ENCODE measurements at places on chromosomes 3 and 15. TPM values are rescaled to one million over a fixed set of nuclear protein-coding genes. Genes with fewer than 3 reads are reported as not detected.
A peak's percentile ranks its signal among the peaks of the same experiment; 100 is the strongest.

GRCh38 chr3:183122257-183122932, 23.1 kb upstream of the MCCC1 start:
- peak; percentile 54 for DNase-seq

- no peak for DNase-seq
Measured at GRCh38 chr15:62940093-62940754, 102.3 kb upstream of the TPM1 start.

DNA sequence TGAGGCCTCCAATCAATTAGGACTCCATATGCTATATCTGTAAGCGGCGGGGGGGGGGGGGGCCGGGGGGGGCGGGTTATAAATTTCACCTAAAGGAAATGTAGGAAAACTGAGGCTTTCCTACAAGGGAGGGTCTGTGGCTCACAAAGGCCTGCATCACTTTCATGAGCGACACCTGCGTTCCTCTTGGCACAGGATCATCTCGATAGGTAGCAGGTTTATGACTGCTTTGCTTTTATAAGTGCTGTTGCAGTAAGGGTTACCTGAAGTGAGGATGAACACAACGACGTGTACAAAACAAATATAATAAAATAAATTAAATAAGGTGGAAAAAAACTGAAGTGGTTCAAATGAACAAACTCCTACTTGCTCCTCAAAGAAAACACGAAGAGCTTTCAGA, 194.3 kb downstream of the FOXP1 start:
- no peak for DNase-seq

GRCh38 chr3:13093687-13094086, 20.5 kb upstream of the IQSEC1 start:
- no peak for DNase-seq

GRCh38 chr3:128190501-128190900, 37.2 kb downstream of the EEFSEC start:
- no peak for DNase-seq

- no peak for DNase-seq
Measured at GRCh38 chr3:72950372-72950771, 46.2 kb upstream of the PPP4R2 start.

DNA sequence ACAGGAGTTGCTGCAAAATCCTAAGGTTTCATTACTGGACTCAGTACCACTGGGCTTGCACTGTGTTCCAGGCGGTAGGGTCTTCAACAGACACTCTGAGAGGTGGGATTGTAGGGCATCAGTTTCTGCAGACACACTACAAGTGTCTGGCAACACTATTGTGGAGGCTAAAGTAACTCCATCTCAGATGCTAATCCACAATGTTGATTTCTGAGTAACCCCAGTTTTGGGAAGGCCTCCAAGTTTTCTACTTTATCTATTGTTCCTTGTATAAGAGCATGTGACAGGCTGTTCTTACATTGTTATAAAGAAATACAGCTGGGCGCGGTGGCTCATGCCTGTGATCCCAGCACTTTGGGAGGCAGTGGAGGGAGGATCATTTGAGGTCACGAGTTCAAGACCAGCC, 2.5 kb upstream of the ABHD5 start:
- no peak for DNase-seq

DNA sequence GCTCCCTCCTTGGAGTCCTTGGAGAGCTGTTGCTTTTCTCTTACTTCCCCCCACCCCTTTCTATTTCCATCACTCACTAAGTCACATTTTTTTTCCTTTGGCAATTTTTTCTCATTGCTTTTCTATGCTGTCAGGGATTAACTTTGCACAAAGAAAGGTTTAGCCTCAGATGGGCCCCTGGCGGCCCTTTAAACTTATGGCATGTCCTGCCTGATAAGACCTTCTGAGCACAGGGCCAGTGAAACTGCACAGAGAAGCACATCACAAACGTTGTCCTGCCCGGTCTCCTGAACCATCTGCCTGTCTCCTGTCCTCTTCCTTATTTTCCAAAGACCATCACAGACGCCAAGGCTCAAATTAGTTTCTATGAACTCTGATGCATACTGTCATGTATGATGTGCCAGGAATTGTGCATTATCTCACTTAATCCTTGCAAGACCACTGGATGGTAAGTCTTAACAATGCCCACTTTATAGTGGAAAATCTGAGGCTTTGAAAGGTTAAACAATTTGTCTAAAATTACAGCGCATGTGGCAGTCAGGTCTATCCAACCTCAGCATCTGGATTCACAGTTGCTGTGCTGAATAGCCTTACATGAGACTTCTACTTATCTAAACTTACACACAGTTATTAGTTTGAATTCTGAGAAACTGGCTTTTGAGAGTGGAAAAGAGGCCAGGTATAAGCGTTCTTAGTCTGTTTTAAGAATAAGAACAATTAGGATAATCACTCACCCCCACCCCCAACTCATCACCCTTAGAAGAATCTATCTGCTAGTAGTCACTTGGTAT, 648.1 kb downstream of the NTRK3 start:
- no peak for DNase-seq

DNA sequence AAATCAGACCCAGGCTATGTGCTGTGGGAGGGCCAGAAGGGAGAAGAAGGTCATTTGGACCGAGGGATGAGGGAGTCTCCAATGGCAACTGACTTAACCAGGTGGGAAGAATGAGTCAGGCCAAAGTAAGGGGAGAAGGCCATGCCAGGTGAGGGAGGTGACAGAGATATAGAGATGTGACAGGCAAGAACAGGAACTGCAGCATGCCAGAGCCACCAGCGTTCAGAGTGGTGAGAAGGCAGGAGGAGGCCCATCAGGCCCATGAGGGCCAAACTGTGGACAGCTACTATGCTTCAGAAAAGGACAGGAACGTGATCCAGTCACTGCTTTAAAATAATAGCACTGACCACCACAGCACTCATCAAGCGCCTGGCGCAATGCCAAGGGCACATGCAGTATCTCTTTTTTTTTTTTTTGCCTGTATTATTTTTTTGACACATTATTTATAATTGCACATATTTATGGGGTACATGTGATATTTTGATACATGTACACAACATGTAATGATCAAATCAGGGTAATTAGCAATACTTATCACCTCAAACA, 154.3 kb upstream of the IGF1R start:
- DNase-seq, result no peak

DNA sequence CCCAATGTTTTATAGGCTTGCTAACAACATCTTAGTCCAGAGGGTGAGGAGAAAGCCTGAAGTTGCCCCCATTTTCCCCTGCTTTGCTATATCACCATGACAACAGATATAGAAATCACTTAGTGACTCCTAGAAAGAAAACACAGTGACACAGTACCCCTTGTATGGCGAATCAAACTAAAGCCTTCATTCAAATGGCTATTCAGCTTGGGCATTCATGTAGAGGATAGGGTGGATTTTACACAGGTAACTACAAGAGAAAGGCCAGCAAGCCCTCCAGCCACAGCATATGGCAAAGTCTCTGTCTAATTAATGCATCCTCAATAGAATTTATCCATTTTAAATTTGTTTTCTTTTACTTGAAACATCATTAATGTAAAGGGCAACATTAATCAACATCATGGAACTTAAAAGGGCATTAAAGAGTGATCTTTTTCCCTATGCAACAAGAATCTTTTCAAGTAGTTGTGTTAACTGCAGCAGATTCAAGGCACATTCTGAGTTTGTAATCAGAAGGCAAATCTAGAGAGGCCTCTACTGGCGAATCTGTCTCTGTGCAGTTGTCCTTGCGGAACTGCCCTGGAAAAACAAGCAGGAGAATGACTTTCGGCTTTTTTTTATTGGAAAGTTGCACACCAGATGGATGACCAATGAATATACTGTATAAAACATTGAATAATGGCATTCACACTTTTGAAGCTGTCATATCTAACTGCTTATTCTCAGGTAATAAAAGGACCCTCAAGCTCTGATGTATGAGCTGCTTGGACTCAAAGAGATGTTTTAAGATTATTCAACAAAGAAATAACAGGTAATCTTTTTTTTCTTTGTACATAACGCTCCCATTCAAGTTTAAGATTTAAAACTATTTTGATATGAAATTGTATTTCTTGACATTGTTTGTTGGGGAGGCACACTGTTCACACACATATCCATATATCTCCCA, 621.7 kb upstream of the AGTR1 start:
- DNase-seq, result no peak

- no peak for DNase-seq
Measured at GRCh38 chr15:28957606-28958498, 72.1 kb downstream of the APBA2 start.

- DNase-seq, result no peak
Measured at GRCh38 chr15:100682468-100682867, 80.1 kb downstream of the ASB7 start.

DNA sequence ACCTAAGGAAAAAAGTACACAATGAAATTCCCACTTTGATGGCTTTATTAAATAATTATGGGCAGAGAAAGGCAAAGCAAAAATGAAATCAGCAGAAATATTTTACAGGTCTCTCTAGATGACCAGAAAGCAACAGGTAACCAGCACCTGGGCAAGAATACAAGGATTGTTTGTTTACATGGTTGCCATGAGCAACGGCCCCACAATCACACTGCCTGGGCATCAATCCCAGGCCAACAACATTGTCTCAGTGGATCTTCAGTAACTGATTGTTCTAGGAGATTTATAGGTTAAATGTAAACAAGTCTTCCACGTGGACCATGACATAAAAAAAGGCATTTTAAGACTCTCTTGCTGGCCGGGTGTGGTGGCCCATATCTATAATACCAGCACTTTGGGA, 82.6 kb downstream of the PDZRN3 start:
- DNase-seq, result no peak

- no peak for DNase-seq
Measured at GRCh38 chr3:12370758-12371157, 81.9 kb downstream of the PPARG start.

DNA sequence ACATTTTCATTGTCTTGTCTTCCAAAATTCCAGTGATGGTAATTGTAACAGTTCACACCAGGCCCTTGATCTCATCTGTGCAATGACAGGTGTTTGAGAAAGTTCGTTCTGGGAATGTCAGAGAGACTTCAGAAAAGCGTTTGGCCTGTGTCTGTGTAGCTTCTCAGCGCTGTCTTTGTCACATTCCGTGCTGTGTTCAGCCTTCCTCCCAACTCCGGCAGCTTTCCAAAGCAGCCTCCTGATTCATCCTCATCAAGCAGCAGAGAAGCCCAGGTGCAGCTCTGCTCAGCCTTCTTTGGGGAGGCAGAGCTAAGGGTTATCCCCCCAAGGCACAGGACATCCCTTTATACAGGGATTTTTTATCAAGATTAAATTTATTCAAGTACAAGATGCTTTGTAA, 494.0 kb upstream of the SUCLG2 start:
- DNase-seq, result no peak

- DNase-seq, result no peak
Measured at GRCh38 chr3:113499081-113499480, 15.9 kb downstream of the SPICE1 start.

GRCh38 chr15:23397779-23398178, 43.2 kb downstream of the GOLGA8S start:
- DNase-seq, result no peak

MNS1 gene
- total RNA-seq, result 8.4 TPM

SLC22A14 gene
- total RNA-seq, result not detected

RFC4 gene
- total RNA-seq, result 106 TPM

BNC1 gene
- total RNA-seq, result 10.5 TPM

CRYBG3 gene
- 12.1 TPM for total RNA-seq

TMEM266 gene
- 0.21 TPM for total RNA-seq

MST1R gene
- total RNA-seq, result not detected

LRIG1 gene
- 16.0 TPM for total RNA-seq

TTLL13 gene
- not detected for total RNA-seq

PXYLP1 gene
- total RNA-seq, result 3.0 TPM

IL17RE gene
- total RNA-seq, result 0.37 TPM

CPEB1 gene
- total RNA-seq, result 0.37 TPM

THBS1 gene
- total RNA-seq, result 332 TPM

GUCA1C gene
- not detected for total RNA-seq

FBLN2 gene
- total RNA-seq, result 7.4 TPM

SAMMSON gene
- not detected for total RNA-seq

NPRL2 gene
- 9.9 TPM for total RNA-seq
